ENCODE measurements at places on chromosomes 6 and 20. TPM values are rescaled to one million over a fixed set of nuclear protein-coding genes. Genes with fewer than 3 reads are reported as not detected.

Gene PNPLA1
- total RNA-seq, result not detected

Gene C6orf58
- total RNA-seq, result not detected

GRCh38 chr6:151041686-151042085 lies 176.2 kb downstream of the MTHFD1L start:
- H3K4me1 ChIP-seq, result peaks cover 16% of the 10 kb centered on the region
- no peaks in the 10 kb centered on the region for H3K27me3 ChIP-seq
- no peak overlapping the region for H3K4me3 ChIP-seq
- peaks cover 2% of the 10 kb centered on the region for H3K36me3 ChIP-seq

DNA sequence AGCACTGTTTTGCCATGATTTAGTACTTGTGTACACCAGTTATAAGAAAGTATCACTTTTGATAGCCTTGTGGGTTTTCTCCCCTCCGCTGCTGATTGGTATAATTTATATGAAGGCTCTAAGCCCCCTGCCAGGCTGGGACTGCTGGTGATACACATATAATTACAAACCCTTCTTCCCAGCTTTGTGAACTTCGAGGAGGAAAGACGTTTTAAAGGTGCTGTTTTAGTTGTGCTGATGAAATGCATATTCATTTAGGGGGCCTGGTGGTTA lies 246.2 kb downstream of the TAF4 start:
- H3K27ac ChIP-seq, result no peak overlapping the region
- H3K36me3 ChIP-seq, result no peaks in the 10 kb centered on the region
- H3K4me1 ChIP-seq, result no peaks in the 10 kb centered on the region
- DNase-seq, result no peak
- H3K4me3 ChIP-seq, result no peak overlapping the region

Measured in fibroblast of lung (primary cell).